ENCODE measurements at places on chromosomes 16 and 17.
A peak's percentile ranks its signal among the peaks of the same experiment; 100 is the strongest.

DNA sequence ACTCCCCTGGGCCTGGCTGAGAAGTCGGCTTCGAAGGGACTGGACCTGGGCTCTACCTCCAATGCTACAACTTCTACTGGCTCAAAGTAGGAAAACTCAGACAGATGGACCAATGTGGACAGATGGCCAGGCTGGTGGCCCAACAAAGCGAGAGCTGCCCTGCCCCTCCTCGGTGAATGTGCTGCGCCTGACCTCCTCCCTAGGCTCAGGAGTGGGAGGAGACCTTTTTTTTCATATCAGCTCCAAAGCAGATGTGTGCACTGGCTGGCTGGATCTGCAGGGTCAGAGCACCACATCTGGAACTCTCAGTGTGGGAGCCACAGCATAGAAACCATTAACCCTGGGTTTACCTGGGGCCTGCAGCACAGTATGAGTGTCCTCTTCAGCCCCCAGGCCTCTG, 20.8 kb downstream of the ATP6V0D1 start:
- no peak for DNase-seq

GRCh38 chr16:48188449-48189102, 32.8 kb upstream of the ABCC12 start:
- no peak for DNase-seq

DNA sequence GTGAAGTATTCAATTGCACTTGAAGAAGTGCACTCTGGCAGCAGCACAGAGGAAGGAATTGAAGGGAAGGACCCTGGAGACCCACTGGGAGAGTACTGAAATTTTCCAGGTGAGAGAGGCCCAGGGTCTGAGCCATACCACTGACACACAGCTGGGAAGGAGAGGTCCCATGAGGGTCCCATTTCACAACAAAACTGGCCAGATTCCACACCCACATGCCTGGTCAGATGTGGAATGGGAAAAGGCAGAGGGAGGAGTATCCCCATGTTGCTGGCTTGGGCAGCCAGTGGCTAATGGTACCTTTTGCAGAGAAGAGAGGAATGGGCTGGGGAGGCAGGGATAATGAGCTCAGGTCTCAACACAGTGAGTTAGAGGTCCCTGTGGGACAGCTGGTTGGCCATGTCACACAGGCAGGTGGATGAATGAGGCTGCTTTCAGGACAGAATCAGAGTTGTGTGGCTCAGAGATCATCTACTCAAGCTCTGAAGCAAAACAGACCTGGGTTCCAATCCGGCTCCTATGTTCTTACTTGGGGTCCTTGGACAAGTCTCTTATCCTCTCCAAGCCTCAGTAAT, 26.2 kb upstream of the NGFR start:
- DNase-seq = peak; percentile 53

- DNase-seq = peak; percentile 51
These were observed 13.4 kb downstream of the PGS1 start for GRCh38 chr17:78391843-78392242.
